CD4-positive, alpha-beta T cell treated with Interleukin-15 for 4 hours (primary cell): ENCODE measurements at places on chromosomes 2 and 18.
A peak's percentile ranks its signal among the peaks of the same experiment; 100 is the strongest.

DNA sequence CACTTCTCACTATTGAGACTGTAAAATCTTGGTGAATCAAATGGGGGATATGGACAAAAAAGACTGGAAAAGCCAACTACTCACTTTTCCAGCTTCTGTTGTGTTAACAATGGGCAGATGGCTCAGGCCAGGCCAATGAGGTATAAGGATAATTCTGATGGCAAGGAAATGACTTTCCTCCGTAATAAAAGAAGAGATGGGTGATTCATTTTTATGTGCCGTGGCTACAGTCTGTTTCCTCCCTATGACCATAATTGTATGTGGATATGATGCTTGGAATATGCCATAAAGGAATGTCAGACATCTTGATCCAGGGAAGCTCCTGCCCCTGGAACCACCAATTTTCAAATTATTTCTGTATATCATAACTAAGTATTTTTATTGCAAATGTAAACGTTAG, 406.8 kb downstream of the CCDC85A start:
- no peak for DNase-seq

- no peak for DNase-seq
Observed at GRCh38 chr2:74080346-74080745, 67.4 kb downstream of the BOLA3 start.

GRCh38 chr18:50696929-50697328, 122.9 kb downstream of the MRO start:
- DNase-seq = no peak

GRCh38 chr2:19525313-19525712, 166.9 kb upstream of the OSR1 start:
- no peak for DNase-seq

GRCh38 chr18:25736516-25736915, 353.9 kb downstream of the SS18 start:
- DNase-seq = no peak

DNA sequence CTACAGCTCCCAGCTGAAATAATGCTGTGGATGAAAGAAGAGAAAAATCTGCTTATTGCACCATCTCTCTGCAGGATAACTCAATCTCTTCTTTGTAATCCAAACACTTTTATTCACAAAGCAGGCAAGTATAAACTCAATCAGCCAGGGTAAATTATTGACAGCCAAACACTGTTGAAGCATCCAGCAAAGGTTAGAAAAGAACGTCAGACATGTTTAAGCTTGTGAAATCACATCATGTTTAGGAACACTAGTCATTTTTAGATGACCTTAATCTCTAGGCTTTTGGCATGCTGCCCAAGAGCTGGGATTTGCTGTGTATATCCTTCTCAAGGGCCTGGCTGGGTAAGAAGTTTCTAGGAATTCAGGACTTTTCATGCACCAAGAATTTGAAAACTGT, 1148.1 kb upstream of the FANCL start:
- no peak for DNase-seq

GRCh38 chr2:97011977-97012569, 25.7 kb upstream of the FAM178B start:
- DNase-seq = peak; percentile 55

DNA sequence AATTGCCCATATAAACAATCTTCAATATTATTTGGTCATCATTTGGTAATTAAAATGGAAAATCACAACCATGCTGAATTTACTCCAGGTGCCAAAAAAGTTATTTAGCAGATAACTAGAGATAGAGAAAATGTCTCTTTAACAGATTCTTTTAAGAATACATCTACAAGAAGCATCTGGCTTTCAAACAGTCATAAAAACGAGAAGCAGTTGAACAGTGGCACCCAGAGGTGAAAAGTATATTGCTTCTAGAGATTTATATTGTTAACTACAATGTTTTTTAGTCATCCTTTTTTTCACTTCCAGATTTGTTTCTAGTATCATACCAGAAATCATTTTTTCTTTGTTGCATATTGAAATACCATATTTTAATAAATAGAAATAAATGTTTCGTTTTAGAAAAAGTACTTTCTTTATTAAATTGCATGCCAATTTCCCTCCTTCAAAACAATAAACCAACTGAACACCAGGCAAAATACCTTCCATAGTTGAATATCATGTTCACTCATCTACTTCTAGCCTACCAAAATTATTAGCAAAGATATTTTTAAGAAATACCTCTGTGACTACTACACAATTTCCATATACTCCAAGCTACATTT, 65.4 kb upstream of the HNRNPA3 start:
- DNase-seq = peak; percentile 45

- DNase-seq = no peak
Observed at GRCh38 chr2:110114831-110115255, 779 bp downstream of the MALL start.

DNA sequence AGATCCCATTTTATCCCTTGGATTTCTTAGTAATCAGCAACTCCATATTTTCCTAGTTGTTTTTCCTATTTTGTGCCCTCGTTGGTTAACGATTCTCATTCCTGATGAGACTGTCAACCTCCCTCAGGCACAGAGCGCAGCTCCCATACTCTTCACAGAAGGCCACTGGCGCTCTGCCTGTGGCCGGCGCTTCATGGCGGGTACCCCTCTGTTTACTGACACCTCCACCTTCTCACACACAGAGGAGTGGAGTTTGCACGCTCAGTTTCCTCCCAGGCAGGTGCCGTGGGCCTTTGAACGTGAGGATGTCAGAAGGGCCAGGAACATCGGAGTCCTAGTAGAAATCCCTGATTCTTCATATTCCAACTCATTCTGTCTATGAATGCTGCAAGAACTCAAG, 139.0 kb downstream of the MBP start:
- DNase-seq = no peak

DNA sequence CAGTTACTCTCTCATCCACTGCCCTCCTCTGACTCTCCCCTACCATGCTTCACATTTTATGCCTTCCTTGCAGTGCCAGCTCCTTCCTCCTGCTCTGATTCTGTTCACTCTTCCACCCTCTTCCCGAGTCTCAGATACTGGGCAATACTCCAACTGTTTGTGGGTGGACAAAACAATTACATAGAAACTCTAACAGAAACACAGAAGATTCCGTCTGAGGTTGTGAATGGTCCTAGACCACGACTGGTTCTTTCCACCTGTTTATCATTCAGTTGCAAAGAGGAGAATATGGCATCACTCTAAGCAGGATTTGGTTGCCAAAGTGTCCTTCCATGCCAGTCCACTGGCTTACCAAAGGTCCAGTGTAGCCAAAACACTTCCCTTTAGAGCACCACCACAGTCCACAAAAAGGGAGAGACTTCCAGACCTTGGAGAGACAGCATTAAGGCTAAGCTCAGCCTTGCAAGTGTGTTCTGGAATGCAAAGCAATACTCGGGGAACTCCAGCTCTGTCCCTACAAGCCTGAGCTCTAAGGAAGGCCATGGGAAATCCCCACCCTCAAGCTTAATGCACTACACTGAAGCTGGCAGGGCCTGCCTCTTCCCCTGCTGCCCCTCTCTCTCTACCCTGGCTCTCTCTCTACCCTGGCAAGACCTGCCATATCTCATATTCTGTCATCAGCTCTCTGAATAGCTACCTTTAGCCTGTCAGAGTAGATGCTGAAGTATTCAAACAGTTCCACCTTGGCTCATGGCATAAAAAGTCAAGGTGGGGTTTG, 33.6 kb upstream of the RND3 start:
- DNase-seq = no peak

DNA sequence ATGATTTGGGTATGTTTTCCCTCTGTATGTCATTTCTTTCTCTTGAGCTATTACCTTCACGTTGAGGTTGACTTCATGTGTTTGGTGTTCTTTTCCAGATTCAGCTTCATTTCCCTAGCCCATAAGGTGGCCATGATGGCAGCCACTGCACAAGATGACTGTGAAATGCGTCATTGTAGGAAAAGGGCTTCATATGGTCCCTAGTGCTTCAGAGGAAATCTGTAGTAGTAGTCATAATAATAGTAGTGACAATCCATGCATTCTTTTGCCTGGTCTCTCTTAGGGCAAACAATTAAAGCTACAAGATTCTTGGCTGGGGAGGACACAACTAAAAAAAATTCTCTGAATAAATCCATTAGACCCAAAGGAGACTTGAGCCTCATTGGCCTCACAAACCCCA, 28.4 kb downstream of the AOX1 start:
- DNase-seq = no peak
